NCI-H1930 (cell line): ENCODE measurements at places on chromosomes 6 and 20.

- DNase-seq: no peak
These were observed 194.0 kb downstream of the SOD2 start for GRCh38 chr6:159499034-159499433.

DNA sequence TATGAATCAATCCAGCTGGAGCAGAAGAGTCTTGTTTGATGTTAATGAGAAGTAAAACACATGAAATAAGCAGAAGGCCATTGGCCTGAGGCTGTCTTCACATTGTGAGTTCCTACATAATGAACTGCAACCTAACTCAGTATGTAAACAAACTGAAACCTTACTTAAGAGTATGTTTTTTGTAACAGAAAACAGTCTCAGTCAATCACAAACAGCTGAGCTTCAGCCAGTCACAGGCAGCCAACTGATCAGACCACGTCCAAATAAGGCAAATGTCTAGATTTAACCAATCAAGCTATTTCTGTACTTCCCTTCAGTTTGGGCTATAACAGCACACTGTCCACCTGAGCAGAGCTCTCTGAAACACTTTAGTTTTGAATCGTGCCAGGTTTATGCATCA is 234.7 kb downstream of the TRDN start:
- no peak for DNase-seq

DNA sequence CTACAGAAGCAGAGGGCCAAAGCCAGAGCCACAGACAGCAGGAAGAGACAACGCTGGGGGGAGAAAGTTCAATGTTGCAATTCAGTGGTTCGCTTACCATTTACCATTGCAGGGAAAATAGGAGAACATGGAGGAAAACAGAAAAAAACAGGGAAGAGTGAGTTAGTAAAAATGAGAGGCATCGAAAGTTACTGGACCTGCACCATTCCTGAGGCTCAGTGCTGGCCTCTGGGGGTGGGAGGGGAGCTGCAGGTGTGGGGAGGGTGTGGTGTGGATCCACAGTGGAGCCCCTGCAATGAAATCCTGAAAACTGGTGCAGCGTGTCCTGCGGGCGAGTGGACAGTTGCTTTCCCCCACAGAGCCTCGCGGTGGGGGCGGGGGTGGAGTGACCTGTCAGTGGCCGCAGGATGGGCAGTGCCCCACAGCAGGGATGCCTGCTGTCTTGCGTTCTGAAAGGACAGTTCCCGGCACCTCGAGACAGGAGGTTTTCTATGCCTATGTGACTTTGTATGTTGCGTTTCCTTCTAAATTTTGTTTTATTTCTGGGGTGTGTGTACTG is 5.7 kb downstream of the TMEM181 start:
- no peak for DNase-seq

GRCh38 chr6:17311595-17312311 is 30.6 kb downstream of the RBM24 start:
- DNase-seq: no peak

GRCh38 chr20:57688864-57689263 is 21.0 kb downstream of the PMEPA1 start:
- DNase-seq: no peak

GRCh38 chr6:16488813-16489212 is 250.4 kb downstream of the GMPR start:
- DNase-seq: no peak

DNA sequence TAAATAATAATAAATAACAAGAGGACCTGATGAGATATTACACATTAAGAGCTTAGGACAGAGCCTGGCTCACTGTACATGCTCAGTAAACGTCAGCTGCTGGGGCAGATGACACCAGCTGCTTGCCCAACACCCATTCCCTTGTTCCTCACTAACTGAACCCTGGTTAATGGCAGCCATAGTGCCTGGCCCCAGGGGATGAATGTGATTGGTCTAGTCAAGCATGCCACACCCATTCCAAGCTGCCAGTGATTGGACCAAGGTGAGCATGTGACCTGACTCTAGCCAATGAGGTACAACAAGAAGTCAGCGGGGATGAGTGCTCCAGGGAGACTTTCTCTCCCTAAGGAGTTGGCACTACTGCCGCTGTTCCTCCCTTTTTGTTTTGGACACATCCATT is 85.1 kb upstream of the PTPN1 start:
- peak; percentile 24 for DNase-seq

GRCh38 chr20:37706298-37706697 is 12.5 kb downstream of the CTNNBL1 start:
- DNase-seq: no peak

DNA sequence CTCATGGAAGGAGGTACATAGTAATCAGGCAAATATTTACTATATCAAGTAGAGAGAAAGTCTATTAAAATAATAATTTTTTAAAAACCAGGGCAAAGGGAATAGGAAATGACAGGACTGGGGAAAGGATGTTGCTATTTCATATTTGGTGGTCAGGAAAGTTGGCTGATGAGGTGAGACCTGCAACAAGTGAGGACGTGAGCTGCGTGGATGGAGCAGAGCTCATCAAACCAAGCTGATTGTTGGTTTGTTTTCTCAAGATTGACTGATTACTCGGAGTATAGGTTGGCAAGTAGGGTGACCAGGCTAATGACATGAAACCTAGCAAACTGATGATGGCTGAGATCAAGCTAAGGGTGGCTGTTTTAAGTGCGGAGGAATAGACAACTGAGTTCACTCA is 6.0 kb downstream of the GJA1 start:
- no peak for DNase-seq

- no peak for DNase-seq
These were observed 360.6 kb upstream of the RUNX2 start for GRCh38 chr6:44967481-44967880.

DNA sequence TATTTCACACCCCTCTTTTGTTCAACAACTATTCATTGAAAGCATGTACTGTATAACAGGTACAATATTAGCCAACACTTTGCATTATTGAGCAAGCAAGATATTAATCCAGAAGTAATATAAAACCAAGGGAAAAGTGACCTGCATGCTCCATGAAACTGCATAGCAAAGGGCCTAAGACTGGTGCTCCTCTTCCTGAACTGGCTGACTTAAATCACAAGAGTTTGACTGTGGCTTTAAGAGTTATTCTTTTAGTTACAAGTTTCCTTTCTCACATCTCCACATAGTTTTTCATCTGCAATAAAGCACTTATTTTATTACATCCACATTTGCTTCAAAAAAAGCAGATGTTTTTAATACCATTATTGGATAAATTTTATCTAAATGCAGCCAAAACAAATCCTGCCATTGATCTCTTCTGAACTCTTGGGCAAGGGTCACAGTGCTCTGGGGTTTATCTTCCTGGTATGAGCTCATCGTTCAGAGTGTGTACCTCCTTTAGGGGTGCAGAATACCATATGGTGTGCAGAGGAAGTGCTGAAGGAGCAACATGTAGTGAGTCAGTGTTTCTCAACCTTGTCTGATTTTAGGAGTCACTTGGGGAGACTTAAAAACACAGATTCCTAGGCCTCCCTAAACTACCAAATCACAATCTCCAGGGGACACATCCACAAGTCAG is 1225.9 kb upstream of the MAP3K7 start:
- DNase-seq: no peak

GRCh38 chr20:62238569-62239277 is 402 bp downstream of the OSBPL2 start:
- no peak for DNase-seq

DNA sequence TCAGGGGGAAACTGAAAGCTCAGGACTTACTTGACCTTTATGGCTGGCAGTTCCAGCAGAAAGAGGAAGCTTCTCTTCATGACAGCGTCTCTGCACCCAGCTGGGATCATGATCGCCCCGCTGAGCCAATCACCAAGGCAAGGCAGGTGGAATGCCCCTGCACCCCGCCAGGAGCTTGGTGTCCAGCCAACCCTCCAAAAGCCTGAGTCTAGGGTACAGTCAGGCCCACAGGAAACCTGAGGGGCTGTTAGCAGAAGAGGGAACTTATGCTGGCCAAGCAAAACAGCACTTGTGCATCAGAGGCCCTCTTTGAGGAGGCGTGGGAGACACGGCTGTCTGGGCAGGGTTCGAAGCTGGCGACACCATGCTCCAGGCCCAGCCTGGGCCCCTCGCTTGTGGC is 188.3 kb upstream of the GMDS start:
- DNase-seq: no peak

- no peak for DNase-seq
These were observed 534 bp downstream of the NANP start for GRCh38 chr20:25623225-25623735.

DNA sequence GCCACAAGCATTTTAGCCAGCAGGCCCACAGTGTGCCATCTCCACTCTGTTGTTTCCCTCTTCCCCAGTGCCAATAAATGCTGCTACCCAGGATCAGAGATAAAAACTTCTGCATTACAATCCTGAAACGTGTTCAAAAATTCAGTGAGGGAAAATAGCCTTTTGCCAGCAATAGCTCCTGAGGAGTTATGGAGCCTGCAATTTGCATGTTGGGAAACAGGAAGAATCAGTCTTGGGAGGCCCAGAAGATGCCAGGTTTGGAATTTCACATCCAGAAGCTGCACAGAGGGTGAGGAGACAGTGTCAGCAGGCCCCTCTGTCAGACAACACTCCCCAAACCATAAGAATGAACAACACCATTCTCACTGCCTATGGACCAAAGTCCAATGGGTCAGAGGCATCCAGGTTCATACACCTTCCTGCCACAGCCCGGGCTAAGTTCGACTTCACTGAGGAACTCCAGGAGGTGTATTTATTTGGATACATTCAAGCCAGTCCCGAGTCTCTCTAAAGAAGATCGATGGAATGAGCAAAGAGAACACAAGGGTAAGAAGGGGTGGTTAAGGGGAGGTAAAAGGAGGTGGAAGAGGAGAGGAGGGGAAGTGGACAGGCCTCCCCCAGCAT is 20.8 kb downstream of the RRBP1 start:
- DNase-seq: no peak

DNA sequence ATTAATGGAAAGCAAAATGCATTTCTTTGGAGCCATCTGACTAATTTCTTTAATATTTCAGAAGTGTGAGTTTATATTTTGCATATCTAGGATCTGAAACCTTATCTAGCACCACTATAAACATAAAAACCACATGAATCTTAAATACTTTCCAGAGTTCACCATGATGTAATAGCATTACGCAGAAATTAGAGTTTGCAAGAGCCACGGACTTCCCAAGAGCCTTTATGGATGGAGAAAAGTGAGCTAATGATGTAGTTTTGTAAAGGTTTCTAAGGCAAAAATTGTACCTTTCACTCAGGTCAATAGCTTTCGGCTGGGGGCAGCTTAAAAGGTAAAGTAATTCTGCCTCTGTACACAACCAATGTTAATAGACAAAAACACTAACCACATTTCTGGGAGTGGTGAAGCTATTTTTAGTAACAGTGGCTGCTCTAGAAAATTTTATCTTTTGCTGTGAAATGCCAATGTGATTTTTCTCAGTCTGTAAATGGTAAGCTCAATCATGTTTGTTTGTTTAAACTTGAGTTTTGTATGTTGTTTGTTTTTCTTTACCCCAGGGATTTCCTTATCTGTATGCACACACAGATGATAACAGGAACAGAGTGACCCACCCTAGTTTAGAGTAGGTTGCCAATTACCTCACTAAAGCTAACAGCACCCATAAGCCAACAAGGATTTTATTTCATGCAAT is 80.5 kb downstream of the FILIP1 start:
- DNase-seq: peak; percentile 15

GRCh38 chr6:109453594-109454495 is 1.7 kb downstream of the MICAL1 start:
- no peak for DNase-seq

DNA sequence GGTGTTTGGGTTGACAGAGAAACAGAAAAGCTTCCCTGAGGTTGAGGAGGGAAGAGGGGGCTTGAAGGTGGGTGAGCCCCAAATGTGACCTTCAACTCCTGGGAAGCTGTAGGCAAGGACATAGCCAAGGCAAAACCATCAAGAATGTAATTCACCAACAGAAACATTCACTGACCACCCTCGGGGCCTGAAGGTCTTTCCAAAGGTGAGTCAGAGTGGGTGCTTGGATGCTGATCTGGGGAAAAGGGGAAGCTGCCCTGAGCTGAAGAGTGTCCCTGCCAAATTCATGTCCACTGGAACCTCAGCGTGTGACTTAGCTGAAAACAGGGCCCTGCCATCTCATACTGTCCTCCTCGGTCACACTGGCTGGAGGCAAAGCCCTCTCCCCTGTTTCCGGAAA is 234.2 kb upstream of the SULF2 start:
- DNase-seq: no peak

DNA sequence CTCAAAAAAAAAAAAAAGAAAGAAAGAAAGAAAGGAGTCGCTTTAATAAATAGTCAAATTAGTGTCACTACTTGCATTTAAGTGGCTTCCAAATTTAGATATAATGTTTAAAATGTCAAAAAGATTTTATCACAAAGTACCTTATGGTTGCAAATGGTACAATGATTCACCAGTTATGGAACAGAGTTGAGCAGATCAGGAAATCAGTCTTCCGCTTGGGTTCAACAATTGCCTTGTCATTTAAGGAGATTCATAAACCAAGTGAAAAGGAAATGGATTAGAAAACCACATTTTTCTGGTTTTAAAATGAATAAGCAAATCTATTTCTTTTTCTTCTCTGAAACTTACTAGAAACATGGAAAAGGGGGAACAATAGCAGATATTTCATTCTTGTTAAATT is 94.8 kb upstream of the PTPRT start:
- no peak for DNase-seq

GRCh38 chr6:69391106-69391505 is 405.7 kb downstream of the LMBRD1 start:
- no peak for DNase-seq

DNA sequence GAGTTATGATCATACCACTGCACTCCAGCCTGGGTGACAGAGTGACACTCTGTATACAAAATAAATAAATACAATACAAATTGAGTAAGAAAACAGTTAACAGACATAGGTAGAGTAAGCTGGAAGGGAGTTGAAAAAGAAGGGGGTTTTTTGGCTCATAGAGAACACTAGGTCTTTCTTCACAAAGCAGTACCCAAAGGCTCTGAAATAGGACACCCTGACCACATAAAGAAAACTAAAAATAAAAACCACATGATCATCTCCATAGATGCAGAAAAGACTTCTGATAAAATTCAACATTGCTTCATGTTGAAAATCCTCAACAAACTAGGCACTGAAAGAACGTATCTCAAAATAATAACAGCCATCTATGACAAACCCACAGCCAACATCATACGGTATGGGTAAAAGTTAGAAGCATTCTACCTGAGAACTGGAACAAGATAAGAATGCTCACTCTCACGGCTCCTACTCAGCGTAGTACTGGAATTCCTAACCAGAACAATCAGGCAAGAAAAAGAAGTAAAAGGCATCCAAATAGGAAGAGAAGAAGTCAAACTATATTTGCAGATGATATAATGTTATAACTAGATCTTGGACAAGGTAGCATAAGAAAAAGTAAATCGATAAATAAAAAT is 48.6 kb downstream of the TOMM6 start:
- DNase-seq: no peak
